Heart right ventricle (tissue), 16 donors: ENCODE measurements at places on chromosomes 6 and 20. TPM values are rescaled to one million over a fixed set of nuclear protein-coding genes. Genes with fewer than 3 reads are reported as not detected.

GRCh38 chr6:41560431-41561192 is 14.4 kb downstream of the FOXP4 start:
- H3K4me1 ChIP-seq = peaks cover 3% of the 10 kb centered on the region
- peaks cover 3% of the 10 kb centered on the region for H3K36me3 ChIP-seq
- peak overlapping the region; percentile 64 for H3K4me3 ChIP-seq
- peak overlapping the region; percentile 74 for H3K27ac ChIP-seq

- peak overlapping the region; percentile 41 for H3K4me3 ChIP-seq
- peaks cover 42% of the 10 kb centered on the region for H3K4me1 ChIP-seq
- peak overlapping the region; percentile 71 for H3K27ac ChIP-seq
- no peak for DNase-seq
- H3K27me3 ChIP-seq = no peaks in the 10 kb centered on the region
These were observed 12.8 kb upstream of the SERPINB1 start for GRCh38 chr6:2854396-2854982.

DNA sequence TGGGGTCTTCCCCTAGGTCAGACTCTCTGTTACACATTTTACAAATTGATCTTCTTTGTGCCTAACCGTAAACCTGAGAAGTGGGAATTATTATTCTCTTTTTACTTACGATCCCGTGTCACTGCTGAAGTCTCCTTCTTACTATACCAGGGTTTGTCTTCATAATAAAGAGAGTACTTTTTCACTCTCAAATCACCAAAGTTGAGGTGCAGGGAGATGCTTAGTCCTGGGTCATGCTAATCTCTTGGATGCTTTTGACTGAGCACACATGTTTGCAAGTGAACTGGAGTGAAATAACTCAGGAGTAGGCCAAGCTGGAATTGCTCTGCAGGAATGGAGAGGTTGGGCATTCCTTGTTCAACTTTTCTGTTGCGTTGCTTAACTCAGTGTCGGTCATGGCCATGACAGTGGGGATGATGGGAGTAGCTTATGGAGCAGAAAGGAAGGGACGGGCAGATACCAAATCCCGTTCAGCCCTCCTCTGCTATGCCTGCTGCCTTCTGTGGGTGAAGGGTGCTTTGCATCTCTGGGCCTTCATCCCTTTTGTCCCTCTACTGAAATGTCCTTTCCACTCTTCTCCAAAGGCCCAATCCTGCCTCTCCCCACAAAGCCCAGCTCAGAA is 15.2 kb upstream of the TAGAP start:
- no peaks in the 10 kb centered on the region for H3K27me3 ChIP-seq
- no peak overlapping the region for H3K27ac ChIP-seq
- no peaks in the 10 kb centered on the region for H3K36me3 ChIP-seq
- no peaks in the 10 kb centered on the region for H3K4me1 ChIP-seq

GRCh38 chr6:112927641-112928320 is 580.7 kb downstream of the RFPL4B start:
- H3K27me3 ChIP-seq = no peaks in the 10 kb centered on the region
- no peak for DNase-seq
- no peaks in the 10 kb centered on the region for H3K4me1 ChIP-seq
- no peak overlapping the region for H3K27ac ChIP-seq
- no peaks in the 10 kb centered on the region for H3K36me3 ChIP-seq

GRCh38 chr20:33322456-33322855 is 39.4 kb downstream of the BPIFB1 start:
- no peak for DNase-seq
- no peaks in the 10 kb centered on the region for H3K4me1 ChIP-seq
- no peaks in the 10 kb centered on the region for H3K36me3 ChIP-seq
- H3K27ac ChIP-seq = no peak overlapping the region

DNA sequence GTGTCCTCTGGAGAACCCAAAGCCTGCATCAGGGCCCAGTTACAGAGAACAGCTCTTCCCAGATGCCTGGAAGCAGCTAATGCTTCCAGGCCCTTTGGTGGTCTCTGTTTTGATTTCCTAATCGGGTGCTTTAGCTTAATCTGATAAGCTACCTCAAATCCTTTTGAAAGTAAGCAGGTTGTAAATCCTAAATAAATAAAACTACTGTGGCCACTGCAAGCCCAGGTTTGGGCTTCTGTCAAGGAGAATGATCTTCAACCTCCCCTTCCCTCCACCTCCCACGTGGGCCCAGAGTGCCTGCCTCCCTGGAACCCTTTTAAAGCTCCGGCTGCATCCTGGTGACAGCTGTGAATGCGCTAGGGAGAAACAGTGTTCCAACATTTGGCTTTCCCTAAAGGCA is 25.2 kb upstream of the FYN start:
- no peak overlapping the region for H3K27ac ChIP-seq
- H3K36me3 ChIP-seq = no peaks in the 10 kb centered on the region
- H3K4me3 ChIP-seq = no peak overlapping the region
- DNase-seq = no peak

The BPIFB4 gene
- not detected for total RNA-seq

DNA sequence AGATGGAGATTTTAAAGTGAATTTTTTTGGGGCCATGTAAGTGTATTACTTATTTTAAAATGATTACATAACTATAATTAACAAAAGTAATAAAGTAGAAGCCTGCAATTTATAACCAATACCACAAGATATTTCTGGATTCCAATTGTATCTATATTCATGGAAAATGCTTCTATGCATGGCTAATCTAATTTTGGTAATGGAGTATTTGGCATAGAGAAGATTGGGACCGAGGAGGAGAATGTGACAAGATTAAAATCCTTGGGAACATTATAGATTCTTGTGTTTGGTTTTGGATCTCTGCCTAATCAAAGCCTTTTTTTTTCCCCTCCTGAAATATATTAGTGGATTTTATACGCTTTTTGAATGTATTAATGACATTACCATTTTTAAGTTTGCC is 12.9 kb upstream of the TMX4 start:
- no peak overlapping the region for H3K27ac ChIP-seq
- no peak for DNase-seq
- H3K4me1 ChIP-seq = no peaks in the 10 kb centered on the region
- H3K36me3 ChIP-seq = no peaks in the 10 kb centered on the region
- H3K4me3 ChIP-seq = no peak overlapping the region
- no peaks in the 10 kb centered on the region for H3K27me3 ChIP-seq

DNA sequence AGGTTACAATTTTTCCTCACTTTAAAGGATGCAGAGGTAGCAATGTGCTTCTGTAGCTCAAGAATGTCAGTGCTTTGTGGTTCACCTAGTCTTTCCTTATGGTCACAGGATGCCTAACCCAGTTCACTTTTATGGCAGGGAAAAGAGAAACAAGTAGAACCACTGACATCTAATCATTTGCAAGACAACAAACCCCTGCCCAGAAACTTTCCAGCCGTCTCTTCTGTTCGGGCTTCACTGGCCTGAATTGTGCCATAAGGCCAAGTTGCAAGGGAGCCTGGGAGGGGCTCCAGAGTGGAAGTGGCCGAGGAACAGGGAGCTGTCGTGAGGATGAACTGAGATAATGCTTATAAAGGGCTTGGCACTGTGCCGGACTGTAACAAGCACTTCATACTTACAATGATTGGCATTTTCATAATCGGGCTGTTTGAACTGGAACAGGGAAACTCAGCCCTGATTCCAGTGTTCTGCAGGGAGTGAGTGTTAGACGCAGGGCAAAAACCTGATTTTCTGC is 212.6 kb downstream of the BCAS1 start:
- DNase-seq = no peak
- H3K36me3 ChIP-seq = no peaks in the 10 kb centered on the region
- H3K4me1 ChIP-seq = peaks cover 17% of the 10 kb centered on the region
- H3K4me3 ChIP-seq = no peak overlapping the region
- H3K27me3 ChIP-seq = no peaks in the 10 kb centered on the region

The TNFRSF21 gene
- 12.8 TPM for total RNA-seq

DNA sequence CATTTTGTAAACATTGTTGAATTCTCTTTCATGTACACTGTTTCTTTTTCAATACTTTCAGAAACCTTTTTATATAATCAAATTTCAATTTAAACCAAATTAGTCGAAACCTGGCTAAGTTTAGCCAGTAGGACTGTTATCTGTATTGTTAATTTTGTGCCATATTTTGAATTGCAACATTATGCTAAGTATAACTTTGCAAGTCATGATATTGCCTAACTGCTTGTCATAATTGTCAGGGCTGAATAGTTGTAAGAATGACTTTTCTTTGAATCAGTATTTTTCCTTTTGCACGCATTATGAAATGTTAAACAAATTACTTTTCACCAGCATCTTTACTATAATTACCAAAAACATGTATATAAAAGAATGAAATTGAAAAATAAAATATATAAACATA is 82.7 kb downstream of the SAMD3 start:
- H3K4me1 ChIP-seq = no peaks in the 10 kb centered on the region
- H3K36me3 ChIP-seq = no peaks in the 10 kb centered on the region
- no peak overlapping the region for H3K27ac ChIP-seq
- no peak for DNase-seq
- no peaks in the 10 kb centered on the region for H3K27me3 ChIP-seq
- H3K4me3 ChIP-seq = no peak overlapping the region

- H3K27ac ChIP-seq = no peak overlapping the region
- DNase-seq = no peak
- H3K4me1 ChIP-seq = no peaks in the 10 kb centered on the region
- no peaks in the 10 kb centered on the region for H3K36me3 ChIP-seq
- no peaks in the 10 kb centered on the region for H3K27me3 ChIP-seq
These were observed 94.0 kb upstream of the HIVEP1 start for GRCh38 chr6:11917951-11918738.

- H3K4me3 ChIP-seq = no peak overlapping the region
- no peak for DNase-seq
- no peaks in the 10 kb centered on the region for H3K4me1 ChIP-seq
- H3K36me3 ChIP-seq = peaks cover 4% of the 10 kb centered on the region
These were observed 39.3 kb upstream of the DSN1 start for GRCh38 chr20:36812594-36813463.

DNA sequence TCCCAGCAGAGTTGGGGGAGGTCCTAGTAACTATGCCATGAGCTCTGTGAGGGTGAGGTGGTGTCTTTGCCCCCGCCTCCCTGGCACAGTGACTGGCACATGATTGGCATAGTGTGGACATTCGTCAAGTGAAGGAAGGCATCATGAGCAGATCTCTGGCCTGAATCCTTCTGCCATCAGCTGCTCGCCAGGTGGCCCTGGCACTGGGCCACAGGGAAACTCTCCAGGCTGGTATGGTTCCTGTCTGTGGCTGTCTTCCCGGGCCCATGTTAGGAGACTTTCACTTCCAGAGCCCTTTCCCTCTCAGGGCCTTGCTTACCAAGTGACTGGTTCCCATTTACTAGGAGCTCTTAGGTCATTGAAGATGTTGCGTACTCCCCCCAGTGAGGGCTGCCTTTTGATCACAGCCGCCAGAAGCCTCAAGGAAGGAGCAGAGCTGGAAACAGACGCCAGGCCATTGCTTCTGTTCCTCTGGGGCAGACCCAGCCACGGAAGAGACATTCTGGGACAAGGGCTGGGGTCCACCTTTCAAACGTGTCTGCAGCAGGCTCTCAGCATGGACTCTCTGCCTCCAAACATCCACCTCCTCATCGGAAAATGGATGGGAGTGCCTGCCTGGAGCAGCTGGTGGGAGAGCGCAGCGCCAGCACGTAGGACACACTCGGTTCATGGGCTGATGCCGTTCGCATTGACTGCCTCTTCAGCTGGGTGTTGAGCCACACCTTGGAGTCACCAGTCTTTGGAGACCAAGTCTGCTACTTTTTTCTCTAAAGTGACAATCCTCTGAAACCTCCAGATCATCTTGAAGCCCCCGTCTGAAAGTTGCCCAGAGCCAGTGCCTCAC is 67.2 kb downstream of the PTPN1 start:
- peaks cover 20% of the 10 kb centered on the region for H3K4me1 ChIP-seq
- H3K36me3 ChIP-seq = peaks cover 83% of the 10 kb centered on the region
- H3K27ac ChIP-seq = peak overlapping the region; percentile 45
- DNase-seq = peak; percentile 76
- no peaks in the 10 kb centered on the region for H3K27me3 ChIP-seq

The PRL gene
- not detected for total RNA-seq
